ENCODE measurements at places on chromosomes 3 and 15. TPM values are rescaled to one million over a fixed set of nuclear protein-coding genes. Genes with fewer than 3 reads are reported as not detected.
A peak's percentile ranks its signal among the peaks of the same experiment; 100 is the strongest.

GRCh38 chr3:169475576-169475975, 187.9 kb downstream of the MECOM start:
- no peak for DNase-seq

DNA sequence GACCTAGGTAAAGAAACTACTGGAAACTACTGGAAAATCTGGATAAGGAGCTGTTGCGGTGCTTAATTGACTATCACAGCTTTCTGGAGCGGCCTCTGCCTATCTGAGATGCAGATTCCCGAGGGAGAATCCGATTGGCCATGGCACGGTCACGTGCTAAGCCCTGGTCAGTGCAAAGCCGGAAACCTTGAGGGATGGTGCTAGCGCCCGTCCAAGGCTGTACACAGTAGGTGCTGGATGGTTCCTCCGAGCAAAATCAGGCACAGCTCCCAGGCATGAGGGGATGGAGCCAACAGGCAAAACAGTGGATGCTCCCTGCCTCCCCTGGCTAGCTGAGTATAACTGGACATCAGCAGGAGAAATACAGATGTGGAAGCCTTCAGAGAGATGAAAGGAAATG, 238.7 kb upstream of the HES1 start:
- no peak for DNase-seq

- DNase-seq = peak; percentile 37
Measured at GRCh38 chr3:186217820-186218164, 108.9 kb upstream of the ETV5 start.

GRCh38 chr15:52326756-52327155, 31.2 kb upstream of the MYO5C start:
- no peak for DNase-seq

UCN2 gene
- not detected for total RNA-seq

LRRC58 gene
- total RNA-seq = 22.4 TPM
